Activated CD4-positive, CD25-positive, alpha-beta regulatory T cell (primary cell): ENCODE measurements at places on chromosomes 7 and 10.

GRCh38 chr7:34025600-34025999, 120.3 kb downstream of the BMPER start:
- DNase-seq, result no peak

DNA sequence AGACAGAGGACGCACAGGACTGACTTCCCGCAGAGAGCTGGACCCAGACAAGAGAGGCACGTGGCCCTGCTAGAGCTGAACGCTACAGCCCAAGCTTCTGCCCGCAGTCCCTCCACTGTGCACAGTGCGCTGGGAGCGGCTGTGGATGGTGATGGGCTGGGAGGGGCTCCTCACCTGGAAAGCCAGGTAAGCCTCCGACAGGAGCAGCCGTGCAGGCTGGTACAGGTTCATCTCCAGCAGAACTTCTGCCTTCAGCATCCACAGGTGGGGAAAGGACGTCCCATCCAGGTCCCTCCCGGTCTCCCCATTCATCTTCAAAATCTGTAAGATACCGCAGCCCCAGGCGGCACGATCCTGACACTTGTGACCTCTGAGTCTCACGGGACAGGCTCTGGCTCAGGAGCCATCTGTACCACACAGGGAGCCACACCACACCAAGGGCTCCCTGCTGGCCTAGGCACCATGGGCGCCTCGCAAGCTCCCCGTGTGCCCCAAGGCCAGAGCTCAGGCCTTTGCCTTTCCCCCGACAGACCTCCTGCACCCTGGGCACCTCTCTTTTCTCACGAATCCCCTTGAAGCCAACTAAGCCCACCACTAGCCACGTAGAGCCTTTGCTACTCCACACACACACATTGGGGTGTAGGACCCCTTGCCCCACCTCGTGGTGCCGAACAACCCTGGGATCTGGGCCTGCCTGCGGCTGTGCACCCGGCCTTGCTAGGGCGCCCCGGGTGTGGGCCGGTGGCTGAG, 76.3 kb downstream of the CFAP46 start:
- DNase-seq, result no peak

DNA sequence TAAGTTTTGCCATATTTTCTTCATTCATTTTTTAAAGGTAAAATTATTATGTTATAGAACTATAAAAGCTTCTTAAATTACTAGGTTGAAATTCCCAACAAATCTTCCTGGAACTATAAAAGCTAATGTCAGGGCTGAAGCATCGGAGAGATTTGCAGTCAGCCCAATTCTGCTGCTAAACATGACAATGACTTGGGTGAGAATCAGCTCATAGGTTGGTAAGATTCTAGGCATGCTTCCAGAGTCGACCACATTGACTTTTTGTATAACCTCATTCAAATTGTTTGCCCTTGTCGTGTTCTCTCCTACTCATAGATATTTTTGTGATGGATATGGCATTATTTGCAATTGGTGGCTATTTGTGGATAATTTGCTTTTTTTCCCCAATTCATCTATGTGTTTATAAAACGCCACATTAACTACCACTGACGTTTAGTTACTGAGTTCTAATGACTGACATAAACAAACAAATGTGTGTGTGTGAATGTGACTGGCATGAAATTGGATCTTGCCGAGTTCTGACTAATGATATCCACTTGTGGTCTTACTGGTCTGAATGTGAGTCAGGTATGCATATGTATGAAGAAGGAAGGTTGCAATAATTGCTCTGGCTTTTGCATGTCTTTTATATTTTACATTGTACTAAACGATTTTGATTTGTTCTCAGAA, 579.8 kb downstream of the PARD3 start:
- no peak for DNase-seq

DNA sequence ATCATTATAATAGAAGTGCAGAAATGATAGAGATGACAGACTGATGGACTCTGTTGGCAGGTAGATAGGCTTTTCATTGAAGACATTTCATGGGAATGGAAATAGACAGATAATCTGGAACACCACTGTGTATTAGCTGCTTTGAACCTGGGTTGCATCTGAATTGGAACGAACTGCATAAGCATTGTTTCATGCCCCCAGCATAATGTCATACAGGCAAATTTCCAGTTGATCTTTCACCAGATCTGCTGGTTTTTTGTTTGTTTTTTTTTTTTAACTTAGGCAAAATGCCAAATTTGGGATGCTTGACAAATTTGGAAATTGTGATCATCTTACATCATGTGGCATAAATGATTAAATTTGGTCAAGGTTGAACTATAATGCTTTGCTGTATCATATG, 172.1 kb upstream of the AOAH start:
- no peak for DNase-seq

GRCh38 chr10:19929506-19930140, 113.4 kb downstream of the PLXDC2 start:
- DNase-seq, result no peak

- no peak for DNase-seq
Observed at GRCh38 chr7:1693991-1694524, 24.0 kb downstream of the ELFN1 start.

DNA sequence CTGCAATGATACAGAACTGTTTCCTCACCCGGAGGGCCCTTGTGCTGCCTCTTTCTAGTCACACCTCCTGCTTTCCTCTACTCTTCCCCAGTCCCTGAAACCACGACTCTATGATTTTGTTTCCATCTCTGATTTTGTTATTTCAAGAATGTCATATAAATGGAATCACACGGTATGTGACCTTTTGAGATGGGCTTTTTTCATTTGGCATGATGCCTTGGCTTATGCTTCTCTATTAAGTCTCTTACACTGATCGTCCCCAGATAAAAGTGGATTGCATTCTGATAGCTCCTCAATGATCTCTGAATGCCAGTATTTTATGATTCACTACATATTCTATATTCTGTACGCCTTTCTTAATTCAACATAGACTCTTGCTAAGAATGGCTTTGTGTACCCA, 78.2 kb downstream of the GALNT11 start:
- no peak for DNase-seq

DNA sequence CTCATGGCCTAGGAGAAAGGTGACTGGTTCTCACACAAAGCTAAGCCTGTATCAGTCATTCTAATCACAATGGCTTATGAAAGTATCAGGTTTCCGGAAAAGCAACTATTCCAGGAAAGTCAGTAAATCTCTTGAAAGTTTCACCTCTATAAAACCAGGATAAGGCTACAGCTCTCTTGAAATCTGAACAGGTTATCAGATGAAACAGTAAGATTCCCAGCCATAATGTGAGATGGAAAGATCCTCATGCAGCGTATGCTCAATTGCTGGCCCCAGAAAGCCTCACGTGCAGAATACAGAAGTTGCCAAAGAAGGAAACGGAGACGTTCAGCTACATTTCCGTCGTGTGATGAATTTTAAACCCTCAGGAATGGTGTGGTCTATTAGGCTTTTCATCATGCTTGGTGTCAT, 90.0 kb downstream of the PFKFB3 start:
- no peak for DNase-seq

- no peak for DNase-seq
Observed at GRCh38 chr7:77245015-77245755, 45.6 kb upstream of the FGL2 start.

GRCh38 chr7:44149571-44150465, 8.7 kb upstream of the MYL7 start:
- DNase-seq, result no peak

DNA sequence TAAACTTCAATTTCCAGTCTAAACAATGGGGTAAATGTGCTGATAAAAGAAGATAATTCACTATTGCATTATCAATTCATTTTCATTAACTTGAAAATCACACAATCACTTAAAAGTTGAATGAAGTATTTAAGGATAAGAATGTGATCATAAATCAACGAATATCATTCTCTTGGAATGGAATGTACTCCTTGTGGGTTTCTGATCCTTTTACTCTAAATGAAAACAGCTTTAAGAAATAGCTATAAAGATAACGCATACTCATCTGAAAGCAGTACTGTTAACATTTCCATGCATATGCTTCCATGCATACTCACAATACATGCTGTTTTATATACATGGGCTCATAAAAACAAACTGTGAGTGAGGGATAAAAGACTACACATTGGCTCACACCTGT, 108.8 kb downstream of the ATE1 start:
- no peak for DNase-seq

DNA sequence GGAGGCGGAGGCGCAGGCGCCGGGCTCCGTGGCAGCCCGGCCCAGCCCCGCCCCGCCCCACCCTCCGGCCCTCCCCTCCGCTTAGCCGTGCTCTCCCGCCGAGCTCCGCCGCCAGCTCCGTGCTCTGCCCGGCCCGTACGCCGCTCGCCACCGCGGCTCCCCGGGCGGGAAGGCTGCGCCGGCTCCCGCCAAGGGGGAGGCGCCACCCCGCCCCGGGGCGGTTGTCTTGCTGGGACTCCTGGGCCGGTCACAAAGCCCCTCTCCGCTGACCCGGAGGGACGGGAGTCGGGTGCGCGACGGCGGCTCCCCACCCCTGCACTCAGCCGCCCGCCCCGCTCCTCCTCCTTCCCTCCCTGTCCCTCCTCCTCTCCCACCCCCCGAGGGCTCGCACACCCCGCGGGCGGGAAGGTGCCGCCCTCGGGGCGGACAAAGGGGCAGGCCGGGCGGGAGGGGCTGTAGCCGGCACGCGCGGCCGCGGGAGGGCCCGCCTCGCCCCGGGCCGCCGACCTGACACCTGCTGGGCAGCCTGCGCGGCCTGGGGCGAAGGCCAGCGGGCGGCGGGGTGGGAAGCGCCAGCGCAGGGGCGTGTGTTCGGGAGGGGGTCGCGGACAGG, 11.5 kb upstream of the SP8 start:
- no peak for DNase-seq

- DNase-seq, result no peak
Observed at GRCh38 chr10:43968076-43968475, 319.4 kb upstream of the ZNF32 start.

- no peak for DNase-seq
Observed at GRCh38 chr10:110829721-110830410, 41.9 kb upstream of the PDCD4 start.

DNA sequence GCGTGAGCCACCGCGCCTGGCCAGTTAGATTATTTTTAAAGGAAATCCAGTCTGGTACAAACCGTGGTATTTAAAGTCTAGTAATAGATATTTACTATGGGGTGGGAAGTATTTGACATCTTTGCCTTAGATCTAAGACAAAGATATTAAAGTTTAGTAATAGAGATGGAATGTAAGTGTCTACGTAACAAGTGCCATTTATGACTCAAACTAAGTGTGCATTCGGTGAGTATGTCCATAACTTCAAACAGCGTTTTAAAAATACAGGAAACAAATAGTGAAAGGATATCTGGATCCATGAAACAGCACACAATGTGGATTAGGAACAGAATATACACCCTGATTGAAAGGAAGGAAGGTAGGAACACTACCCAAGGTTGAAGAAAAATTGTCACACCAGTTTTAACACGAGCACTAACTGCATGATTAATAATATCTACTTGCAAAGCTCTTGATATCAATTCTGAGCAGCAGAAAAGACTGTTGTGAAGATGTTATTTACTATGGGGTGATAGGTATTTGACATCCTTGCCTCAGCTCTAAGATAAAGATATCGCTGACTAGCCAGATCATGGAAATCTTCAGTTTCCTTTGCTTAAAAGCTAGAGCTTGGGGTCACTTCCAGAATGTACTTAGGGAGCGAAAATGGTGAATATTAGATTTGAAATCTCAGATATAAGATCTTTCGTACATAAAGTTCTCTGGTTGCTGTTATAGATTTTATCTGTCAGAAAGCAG, 48.7 kb downstream of the EPC1 start:
- no peak for DNase-seq

DNA sequence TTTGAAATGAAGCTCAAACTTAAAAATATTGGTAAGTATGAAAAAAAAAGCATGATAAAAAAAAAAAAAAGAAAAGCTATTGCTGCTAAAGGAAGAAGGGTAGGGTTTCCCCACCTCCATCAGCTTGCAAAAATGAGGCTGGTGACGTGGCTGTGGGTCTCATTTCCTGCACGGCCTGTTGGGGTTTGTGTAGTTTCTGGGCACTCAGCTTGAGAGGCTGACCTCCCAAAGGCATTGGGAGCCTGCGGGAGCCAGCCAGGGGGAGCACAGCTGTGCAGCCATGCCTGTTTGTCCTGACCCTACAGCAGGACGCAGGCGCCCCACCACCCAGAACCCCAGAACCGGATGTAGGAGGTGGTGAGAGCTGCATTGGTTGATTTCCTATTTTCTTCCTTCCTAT, 48.8 kb upstream of the CARD11 start:
- peak; percentile 37 for DNase-seq

GRCh38 chr7:45105588-45106188, 5.8 kb downstream of the TBRG4 start:
- DNase-seq, result no peak

DNA sequence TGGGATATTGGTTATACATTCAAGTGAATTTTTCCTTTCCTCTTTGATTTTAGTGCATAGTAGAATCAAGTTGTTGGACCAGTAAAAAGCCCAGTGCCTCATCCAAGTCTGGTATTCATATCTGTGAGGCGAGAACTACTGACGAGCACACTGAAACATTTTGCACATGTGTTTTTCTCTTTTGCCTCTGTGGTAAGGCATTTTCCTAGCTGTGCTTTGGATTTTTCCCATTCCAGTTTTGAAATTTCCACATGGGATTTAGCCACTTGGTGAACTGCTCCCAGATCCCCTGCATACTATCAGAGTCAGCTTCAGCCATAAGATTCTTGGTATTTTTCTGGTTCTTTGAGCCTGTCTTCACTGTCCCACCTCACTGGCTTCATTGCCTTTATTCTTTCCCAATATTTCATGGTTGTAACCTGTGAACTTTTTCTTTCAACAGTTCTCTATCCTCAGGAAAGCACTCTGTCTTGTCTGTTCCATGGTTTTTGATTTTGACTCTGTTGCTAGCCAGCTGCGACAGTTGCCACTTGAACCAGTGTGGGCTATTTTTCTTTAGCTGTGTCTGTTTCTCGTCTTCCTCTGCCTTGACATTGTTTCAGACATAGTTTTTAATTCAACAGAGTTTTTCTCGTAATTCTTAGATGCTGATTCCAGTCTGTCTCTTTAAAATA, 239.0 kb downstream of the REEP3 start:
- no peak for DNase-seq

DNA sequence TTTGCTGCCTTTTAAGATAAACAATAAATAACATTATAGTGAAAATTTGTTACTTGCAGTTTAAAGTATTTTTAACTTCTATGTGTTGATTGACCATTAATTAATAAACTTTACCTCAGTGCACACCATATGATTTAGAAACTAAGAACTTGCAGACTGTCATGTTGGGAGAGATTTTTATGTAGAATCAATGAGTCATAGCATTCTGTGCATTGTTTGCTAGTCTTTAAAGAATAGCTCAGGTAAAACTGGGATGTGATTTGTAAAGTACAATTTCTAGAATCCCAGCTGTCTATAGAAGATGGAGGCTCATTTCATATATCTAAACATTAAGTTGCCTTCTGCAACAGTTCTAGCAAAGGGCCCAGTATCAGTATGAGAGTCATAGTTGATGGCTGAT, 199.6 kb upstream of the SEMA3A start:
- DNase-seq, result no peak

DNA sequence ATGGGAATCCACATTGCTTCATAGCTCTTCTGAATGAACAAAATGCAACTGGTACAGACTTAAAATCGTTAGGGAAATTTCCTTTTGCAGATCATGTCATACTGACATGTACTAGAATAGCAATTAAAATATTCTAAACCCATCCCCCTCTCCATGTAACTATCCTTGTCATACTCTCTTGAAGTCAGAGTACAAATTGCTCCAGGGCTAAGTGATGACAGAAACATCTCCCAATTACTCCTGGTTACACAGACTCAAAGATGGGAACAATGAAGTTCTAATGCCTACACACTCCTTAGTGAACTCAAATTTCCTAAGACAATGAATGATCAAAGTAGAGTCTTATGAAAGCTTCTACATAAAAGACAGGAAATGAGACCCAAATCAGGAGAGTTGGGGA, 87.2 kb downstream of the PDE1C start:
- no peak for DNase-seq
